H7 (cell line): ENCODE measurements at places on chromosomes 4 and X.

GRCh38 chr4:132809298-132810032, 339.6 kb upstream of the PCDH10 start:
- peak; percentile 5 for DNase-seq

DNA sequence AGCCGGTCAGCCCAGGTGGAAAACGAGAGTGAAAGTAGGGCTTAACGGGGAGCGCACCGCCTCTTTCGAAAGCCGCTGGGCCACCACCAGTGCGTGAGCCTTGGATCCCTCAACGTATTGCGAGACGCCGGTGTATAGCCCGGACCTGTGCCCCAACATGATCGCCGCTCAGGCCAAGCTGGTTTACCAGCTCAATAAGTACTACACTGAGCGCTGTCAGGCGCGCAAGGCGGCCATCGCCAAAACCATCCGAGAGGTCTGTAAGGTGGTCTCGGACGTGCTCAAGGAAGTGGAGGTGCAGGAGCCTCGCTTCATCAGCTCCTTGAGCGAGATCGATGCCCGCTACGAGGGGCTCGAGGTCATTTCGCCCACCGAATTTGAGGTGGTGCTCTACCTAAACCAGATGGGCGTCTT, 929 bp downstream of the MAB21L2 start:
- DNase-seq, result peak; percentile 39

DNA sequence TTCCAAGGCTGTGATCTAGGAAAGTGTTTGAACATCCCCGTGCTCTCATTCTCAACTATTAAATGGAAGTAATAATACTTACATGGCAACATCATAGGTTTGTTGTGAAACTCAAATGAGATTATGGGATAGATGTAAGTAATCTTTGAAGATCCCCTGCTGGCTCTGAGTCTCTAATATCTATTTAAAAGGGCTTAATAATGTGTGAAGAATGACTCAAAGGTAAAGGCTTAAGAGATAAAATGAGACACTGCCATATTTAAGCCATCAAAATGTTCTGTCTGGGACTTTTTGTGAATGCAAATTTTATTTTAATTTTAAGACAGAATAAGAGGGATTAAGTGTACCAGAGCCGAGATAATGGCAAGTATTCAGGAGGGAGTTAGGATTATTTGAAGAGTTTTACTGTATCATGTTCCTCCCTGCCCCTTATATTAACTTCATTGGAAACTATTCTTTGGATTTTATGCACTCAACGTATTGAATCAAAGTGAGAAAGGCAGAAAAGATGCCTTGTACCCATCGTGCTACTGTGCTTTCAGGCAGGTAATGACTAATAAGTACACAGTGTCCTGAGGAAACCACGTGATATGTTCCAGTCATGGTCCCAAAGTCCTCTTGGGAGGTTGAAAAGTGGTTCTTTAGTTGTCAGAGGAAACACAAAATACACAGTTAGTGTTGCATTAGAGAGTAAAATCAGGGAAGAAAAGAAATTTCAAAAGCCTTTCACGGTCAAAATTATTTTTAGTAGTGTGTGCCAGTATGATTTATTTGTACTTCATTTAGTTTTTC, 192.4 kb downstream of the RBM46 start:
- DNase-seq, result no peak

- DNase-seq, result no peak
Observed at GRCh38 chrX:7385131-7385530, 237.2 kb upstream of the PUDP start.

- no peak for DNase-seq
Observed at GRCh38 chr4:116561768-116562167, 523.6 kb downstream of the TRAM1L1 start.

DNA sequence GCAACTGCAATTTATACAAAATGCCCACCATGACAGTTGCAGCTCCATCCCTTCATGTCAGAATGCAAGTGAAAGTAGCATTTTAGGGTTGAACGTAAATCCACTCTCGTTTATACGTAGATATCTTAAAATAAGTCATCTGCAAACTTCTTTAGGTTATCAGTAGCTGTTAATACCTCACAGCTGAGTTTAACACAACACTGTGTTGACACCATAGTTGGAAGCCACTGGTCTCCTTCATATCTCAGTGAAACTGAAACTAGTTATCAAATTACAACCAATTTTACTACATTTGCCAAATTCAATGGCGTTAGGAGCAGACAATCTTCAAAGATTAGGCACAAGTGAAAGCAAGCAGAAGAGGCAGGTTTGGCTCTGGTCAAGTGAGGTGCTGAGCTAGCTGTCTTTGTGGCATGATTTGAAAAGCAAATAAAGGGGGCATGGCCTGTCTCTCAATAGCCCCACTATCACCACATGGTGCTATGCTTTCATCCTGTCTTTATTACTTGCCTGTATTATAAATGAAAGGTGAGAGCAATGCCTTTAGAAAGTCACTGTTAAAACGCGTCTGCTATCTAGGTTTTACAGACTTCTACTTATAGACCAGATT, 12.3 kb downstream of the PPP3CA start:
- DNase-seq, result no peak

- DNase-seq, result peak; percentile 70
Observed at GRCh38 chr4:26321373-26322221, 783 bp downstream of the RBPJ start.

GRCh38 chr4:28176942-28177341, 1316.3 kb downstream of the STIM2 start:
- DNase-seq, result no peak

DNA sequence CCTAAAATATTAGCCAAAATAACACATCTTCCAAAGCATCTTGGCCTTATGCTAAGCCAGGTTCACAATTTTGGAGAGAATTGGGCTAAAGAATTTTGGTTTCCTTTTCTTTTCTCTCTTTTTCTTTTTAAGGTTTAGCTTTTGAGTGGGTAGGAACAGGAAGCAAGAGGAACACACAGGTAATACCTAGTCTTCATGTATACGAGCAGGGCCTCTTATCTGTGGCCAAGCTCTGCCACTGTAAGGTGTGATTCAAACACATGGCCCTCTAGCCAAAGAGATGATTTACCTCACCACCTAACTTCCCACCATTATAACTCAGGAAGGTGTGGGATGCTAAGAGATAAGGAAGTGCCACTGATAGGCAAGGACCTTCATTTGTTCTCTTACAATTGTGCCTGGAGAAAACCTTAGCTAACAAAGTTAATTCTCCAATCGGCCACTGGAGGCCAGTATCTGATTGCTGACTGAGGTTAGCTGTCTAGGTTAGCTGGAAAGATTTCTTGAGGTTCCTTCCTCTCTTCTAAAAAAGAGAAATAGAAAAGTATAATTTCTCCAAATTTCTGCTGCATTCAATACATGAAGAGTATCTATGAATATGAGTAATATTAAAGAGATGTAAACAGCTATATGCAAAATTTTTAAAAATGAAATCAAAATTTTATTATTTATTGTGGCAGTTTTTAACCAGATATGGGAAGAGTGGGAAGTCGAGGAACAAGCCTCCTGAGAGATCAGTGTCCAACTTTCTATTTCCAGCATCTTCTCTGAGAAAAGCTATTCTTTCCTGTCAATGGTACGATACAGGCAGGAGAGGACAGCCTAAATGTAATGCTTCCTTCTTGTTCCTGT, 30.1 kb upstream of the BBS7 start:
- peak; percentile 10 for DNase-seq

GRCh38 chr4:26558166-26558895, 25.6 kb upstream of the TBC1D19 start:
- no peak for DNase-seq
